SK-N-DZ (cell line): ENCODE measurements at places on chromosomes 2 and 18.

DNA sequence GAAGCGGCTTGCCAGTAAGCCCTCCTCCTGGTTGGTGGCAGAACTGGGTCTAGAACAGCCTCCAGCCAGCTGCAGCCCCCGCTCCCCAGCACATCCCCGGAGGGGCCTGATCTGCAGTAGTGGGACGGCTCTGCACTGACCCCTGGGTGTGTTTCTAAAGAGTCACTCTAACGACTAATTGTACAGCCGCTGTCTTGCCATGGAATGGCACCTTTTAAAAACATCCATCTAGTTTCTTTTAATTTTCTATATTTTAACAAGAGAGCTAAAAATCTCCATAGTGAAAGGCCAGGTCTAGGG is 82.0 kb downstream of the MTCL1 start:
- DNase-seq: no peak

- no peak for DNase-seq
Observed at GRCh38 chr2:86500325-86501083, 59.3 kb downstream of the KDM3A start.

- DNase-seq: no peak
Observed at GRCh38 chr2:113072584-113072983, 4.8 kb downstream of the IL1F10 start.

DNA sequence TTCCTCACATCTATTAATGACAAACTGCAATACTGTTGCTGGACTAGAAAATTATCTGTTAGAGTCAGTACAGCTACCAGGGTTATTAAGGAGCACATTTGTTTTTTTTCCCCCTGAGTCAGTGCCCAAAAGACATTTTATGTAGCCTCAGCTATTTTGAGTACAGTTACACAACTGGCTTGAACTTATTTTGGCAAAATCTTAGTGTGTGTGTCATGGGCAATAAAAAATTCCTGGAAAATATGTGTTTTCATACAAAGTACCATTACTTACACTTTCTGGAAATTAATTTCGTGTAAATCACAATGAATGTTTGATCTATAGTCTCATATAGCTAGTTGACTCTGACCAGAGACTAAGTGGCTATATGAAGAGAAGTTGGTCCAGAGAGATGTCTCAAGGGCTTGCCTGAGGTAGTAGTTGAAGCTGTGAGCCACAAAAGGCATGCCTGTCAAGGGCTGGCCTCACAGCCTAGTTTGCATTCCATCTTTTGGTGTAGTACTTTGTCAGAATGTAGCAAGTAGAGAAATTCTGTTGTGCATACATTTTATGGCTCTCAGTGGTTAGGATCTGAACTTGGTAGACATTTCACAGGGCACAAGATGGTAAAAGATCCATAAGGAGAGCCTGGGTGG is 283.4 kb downstream of the MTX2 start:
- DNase-seq: no peak

- DNase-seq: no peak
Observed at GRCh38 chr2:98759827-98760625, 29.1 kb upstream of the MGAT4A start.

DNA sequence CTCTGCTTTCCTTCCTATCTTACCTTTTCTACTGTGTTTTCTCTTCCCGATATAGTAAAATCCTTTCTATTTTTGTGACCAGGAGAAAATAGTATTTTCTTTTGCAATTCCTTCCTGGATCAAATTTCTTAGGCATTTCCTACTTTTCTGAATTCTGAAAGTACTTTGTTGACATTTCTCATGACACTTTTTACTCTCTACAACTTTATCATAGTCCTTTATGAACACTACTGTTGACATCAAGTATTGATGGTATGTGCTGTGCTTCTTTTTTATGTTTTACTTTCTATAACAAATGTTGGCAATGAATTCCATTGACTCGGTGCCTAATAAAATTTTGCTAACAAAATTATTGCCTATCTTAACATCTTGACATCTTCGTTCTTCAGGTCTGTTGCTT is 217.7 kb upstream of the TCF4 start:
- no peak for DNase-seq

GRCh38 chr2:65081232-65081685 is 25.0 kb downstream of the CEP68 start:
- no peak for DNase-seq

- DNase-seq: no peak
Observed at GRCh38 chr2:240216167-240216566, 75.7 kb upstream of the OTOS start.

- peak; percentile 5 for DNase-seq
Observed at GRCh38 chr2:98608962-98609604, 694 bp downstream of the UNC50 start.

DNA sequence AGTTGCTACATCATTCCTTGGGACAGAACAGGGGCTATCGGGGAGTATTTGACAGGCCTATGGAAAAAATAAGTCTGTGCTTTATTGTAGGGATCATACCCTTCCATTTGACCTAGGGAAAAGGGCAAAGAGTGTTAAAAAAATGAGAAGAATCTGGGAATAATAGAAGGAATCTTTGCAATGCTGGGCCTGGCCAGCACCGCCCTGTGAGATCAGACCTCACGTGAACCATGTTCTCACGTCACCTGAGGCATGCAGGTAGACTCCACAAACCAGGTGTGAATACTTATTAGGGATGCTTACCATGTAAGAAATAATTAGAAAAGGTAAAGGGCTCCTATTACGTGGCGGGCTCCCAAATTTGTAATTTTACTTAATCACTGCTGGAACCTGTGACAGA is 177.5 kb upstream of the GATA6 start:
- no peak for DNase-seq

DNA sequence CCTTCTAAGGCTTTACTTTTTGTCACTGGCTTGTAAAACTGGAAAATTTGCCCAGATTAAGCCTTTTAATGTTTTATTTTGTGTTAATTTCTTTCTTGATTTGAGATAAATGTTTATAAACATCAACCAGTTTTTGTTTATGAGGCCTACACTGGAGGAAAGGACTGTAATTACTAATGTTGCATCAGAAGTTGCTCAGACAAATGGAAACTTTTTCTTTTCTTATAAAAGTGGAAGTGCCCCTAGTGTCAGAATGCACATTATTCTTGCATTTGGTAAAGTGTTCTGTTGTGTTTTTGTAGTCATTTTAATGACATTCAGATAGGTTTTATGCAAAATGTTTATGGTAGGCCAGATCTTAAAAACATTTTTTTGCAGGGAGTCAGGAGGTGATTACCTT is 25.3 kb downstream of the LCLAT1 start:
- DNase-seq: no peak

DNA sequence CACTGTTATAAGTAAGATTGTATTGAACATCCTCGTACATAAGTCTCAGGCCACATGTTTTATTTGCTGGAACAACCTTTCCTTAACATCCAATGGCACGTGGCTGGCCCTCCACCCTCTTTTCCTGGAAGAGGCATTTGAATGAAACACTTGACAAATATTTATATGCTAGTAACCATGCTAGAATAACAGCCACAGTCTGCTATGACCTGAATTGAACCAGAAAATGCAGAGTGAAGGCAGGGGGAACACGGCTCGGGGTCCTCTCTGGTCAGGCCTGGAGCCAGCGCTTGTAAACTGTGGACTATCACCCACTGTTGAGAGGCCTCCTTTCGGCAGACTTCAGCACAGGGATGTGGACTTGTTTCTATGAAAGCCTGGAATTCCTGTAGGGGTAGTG is 198.2 kb upstream of the COPS8 start:
- DNase-seq: no peak

DNA sequence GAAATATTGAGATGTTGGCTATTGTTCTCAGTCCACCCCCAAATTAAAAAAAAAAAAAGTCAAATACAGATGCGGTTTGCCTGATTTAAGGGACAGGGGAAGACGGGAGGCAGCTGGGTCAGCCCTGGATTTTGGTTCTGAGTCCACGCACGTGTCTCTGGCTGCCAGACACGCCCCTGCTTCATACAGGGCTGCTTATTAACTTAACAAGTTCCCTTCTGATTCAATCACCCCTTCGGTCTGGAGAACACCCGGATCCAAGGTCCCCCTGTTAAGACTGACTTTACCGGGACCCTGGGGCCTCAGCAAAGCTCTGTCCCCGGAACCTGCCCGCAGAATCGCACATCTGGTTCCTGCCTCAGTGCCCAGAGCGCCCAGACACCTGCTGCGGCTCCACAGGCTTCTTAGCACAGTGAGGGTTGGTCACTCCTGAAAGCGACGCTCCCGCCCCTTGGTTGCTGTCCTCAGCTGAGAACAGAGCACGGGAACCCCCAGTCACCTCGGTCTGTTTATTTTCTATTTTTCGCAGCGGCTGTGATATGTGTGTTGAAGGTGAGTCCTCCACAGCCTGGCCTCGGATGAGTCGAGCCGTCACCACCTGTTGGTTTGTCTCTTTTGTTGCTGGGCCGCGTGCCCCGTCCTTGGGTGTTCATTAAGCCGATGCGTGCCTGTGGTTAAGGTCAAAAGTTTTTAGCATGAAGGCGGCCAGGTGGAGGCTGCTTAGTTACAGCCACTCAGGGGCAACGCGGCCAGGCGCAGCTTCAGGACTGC is 57.2 kb downstream of the RTP5 start:
- DNase-seq: no peak

DNA sequence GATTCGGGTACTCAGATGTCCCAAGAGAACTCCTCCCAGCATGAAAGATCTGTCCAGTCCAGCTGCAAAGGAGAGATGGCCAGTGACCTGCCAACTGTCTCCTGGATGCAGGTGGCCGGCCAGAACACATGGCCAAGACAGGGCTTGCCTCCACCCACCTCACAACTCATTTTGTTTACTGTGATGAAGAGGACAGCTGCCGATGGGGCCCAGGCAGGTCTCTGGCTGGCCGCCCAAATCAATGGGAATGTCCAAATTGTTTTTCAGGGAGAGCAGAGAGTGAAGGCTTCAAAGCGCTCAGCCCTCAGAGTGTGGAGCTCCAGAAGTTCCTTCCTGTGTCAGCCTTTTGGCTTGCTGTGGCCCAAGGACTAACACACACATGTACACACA is 41.9 kb downstream of the FOSL2 start:
- no peak for DNase-seq

DNA sequence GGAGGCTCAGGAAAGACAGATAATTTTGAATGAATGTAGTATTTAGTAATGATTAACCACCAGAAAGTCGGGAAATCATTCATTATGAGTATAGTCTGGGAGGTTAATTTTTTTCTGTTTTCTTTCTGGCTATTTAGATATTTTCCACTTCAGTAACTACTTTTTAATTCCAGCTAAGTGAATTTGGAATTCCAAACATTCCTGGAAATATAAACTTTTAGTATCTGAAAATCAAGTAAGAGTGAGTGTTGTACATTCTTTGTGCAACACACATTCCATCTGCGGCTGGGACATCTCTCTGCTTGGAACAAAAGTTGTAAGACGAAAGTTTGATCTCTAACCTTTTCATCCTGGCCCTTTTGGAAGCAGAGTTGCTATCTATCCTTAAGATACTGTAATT is 275.7 kb upstream of the SPRED2 start:
- no peak for DNase-seq

- no peak for DNase-seq
Observed at GRCh38 chr2:16745466-16745865, 79.8 kb upstream of the CYRIA start.

DNA sequence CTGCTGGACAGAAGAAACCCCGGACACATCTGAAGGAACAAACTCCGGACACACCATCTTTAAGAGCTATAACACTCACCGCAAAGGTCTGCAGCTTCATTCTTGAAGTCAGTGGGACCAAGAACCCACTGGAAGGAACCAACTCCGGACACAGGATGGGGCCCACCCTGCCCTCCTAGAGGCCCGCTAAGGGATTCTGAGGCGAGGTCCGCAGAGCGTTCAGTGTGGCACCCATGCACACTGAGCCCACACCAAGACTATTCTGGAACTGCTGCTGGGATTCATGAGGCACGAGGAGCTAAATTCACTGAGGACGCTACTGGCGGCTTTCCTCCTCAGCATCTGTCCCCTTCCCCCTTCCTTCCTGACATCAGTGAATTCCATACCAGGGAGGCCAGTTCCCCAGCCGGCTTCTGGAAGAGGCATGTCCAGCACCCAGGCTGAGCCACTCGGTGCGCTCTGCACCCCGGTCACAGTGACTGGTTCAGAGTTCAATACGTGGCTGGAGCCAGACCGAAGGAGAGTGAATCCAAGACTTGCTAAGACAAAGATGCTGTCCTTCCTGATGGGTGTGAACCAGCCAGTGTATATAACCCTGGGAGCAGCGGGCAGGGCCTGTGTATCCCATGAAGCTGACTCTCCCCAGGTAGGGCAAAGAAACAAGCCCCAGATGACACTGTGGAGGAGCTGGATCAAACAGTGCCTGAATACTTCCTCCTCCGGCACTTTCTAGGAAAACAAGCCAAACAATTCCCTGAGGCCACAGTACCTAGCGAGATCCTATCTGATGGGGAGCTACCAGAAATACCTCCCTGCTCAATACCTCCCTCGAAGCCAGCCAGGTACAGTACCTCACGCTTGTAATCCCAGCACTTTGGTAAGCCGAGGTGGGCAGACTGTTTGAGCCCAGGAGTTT is 11.1 kb downstream of the HDAC4 start:
- DNase-seq: no peak

- no peak for DNase-seq
Observed at GRCh38 chr2:159155791-159156190, 130.7 kb downstream of the WDSUB1 start.

DNA sequence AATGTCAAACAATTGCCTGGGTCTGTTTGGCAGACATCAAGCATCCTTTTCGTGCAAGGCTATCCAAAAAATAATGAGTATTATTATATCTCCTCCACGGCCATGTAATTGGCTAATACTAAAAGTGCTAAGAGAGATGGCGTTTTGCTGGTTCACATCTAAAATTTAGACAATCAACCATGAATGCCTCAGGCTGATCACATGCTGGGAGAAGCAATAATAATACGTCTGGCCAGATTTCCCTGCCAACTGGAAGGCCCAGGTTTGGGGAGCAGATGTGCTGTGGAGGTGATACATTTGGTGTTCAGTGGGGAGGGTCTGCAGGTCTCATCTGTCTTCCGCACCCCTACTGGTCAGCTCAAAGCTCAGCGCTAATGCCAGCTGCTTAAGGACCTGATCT is 60.3 kb upstream of the CREB1 start:
- DNase-seq: no peak

DNA sequence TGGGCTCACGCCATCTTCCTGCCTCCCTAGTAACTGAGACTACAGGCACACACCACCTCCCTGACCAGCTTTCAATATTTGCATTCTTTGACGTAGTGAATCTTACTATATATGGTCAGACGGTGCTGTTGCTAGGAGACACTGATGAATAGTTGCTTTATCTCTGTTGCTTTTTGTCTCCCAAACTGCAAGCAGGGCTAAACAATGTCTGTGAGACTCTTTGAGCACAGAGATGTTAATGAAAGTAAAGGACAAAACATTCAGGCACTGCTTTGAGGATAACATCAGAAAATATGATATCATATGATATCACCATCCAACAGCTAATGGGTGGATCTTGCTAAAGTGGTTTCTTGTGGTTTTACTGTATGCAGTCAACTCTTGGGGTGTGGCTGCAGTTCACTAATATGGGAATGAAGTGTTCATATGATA is 43.0 kb downstream of the EMILIN2 start:
- no peak for DNase-seq

GRCh38 chr2:62084801-62085200 is 111.1 kb upstream of the B3GNT2 start:
- no peak for DNase-seq
